ENCODE measurements at places on chromosomes 4 and X.

GRCh38 chr4:168655182-168655581, 158.3 kb downstream of the PALLD start:
- no peak for DNase-seq

- DNase-seq, result no peak
Measured at GRCh38 chrX:18537068-18537467, 111.7 kb downstream of the CDKL5 start.

DNA sequence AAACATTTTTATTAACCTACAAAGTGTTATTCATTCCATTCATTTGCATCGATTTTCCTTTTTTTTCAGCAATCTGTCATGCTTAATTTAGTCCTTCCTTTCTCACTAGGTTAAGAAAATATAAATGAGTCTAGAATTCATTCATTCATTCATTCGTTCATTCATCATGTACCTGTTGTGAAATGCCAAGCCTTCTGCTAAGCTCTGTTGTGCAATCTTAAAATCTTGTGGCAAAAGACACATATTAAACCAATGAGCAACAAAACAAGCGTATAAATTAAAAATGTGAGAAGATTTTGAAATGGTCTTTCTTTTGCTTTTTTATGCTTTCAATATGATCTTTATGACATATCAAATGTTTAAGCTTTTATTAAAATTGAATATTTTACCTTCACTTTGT, 88.6 kb upstream of the MAD2L1 start:
- DNase-seq, result no peak

DNA sequence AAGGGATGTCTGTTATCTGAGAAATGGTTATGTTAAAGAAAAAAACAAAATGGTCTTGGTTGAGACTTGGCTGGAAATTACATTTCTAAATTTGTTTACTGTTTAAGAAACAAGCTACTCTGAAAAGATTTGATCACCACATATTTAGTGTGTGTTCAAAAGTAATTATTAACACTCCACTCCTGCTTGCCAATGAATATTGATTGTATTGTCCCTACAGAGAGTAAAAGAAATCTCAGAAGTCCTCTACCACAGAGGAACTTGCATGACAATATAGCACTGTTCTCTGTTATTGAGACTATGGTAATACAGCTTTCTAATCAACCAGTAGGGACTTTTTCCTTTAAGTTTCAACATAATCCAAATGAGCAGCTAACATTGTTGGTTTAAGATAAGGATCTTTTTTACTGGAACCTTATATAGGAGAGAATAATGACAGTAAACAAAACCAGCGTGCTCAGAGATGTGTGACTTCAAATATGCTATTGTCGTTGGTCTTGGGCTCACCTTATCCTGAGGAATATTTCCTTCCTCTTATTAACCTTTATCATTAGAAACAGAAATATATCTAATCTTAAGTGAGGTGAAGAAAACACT, 47.6 kb downstream of the CXCL13 start:
- DNase-seq, result no peak

DNA sequence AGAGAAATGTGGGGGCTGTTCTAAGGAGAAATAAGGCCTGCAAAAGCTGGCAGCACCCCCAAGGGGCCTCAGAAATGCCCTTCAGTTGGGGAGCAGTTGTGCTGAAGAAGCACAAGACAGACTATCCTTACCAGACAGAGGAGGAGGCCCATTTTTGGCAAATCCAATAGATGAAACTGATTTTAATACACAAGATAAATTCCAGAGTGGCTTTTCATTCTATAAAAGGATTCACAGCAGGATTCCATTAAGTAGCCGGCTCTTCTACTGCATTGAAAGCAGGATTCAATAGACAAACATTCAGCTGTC, 8.1 kb downstream of the SEPTIN6 start:
- DNase-seq, result no peak

Measured in common myeloid progenitor, CD34-positive (primary cell).